Urinary bladder (tissue), 4 donors: ENCODE measurements at places on chromosomes 16 and 17. TPM values are rescaled to one million over a fixed set of nuclear protein-coding genes. Genes with fewer than 3 reads are reported as not detected.

DNA sequence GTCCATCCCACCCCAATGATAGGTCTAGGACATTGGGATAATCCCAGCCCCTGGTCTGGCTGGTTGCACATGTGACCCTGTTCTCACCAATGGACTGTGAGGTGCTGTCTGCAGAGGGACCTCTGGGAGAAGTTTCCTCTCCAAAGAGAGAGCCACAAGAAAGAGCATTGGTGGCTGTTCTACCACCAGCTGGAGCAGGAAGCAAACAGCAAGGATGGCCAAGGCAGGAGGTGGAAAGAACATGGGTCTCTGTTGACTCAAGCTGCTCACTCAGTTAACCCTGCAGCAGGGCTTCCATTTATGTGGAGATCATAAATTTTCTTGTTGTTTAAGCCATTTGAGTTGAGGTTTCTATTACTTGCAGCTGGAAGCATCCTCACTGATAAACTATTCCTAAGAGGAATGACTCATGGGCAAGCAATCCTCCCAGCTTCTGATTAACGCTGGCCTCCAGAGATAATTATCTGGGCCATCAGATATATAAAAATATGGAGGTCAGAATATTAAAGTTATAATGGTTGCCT lies 52.6 kb downstream of the CYB5B start:
- DNase-seq: no peak

DNA sequence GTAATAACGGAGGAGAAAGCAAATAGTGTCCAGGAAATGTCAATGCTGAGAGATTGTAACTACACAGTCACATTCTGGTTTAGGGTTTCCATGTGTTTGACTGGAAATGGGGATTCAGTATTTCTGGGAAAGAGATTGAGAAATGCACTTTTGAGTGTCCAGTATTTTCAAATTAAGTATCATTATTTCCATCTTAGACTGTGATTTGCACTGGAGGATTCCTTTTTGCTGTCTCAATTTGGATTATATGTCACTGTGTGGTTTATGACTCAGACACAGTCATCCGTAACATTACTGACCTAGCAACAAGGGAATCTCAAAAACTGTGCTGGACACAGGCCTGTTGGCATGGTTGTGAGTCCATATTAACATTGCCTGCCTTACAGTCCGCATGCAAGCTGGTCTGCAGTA lies 681.4 kb downstream of the CDH11 start:
- no peak for DNase-seq

- no peak for DNase-seq
Measured at GRCh38 chr16:84003038-84003437, 35.0 kb downstream of the NECAB2 start.

GRCh38 chr17:69643686-69644085 lies 229.2 kb downstream of the MAP2K6 start:
- no peak for DNase-seq

GRCh38 chr16:64380751-64381150 lies 741.1 kb downstream of the CDH11 start:
- no peak for DNase-seq

DNA sequence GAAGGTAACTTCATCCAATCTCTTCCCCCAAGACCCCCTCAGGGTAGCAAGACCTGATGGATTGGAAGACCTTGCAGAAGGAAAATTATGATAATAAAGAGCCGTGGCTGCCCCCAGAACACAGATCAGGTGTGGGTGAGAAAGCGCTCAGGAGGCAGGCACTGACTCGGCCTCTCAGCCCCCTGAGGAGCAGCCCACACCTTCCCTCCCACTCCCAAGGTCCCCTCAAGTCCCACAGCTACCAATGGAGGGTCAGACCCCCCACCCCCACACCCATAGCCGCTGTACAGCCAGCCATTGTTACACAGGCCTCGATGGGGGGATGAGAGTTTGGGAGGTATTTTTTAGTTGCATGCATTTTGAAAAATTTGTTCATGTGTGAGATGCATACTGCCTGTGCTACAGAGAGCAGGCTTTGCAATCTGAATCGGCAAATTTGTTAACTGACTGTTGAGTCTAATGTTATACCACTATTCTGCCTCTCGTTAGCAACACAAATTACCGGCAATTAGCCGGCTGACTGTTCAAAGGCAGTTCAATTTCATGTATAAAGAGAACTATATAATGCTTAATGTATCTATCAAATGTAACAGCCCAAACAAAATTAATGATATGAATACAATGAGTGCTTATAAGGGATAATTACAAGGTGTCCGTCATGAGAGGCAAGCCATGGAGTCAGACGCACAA lies 211.7 kb downstream of the C16orf78 start:
- DNase-seq: no peak

GRCh38 chr17:38454532-38454931 lies 26.3 kb downstream of the ARHGAP23 start:
- DNase-seq: no peak

DNA sequence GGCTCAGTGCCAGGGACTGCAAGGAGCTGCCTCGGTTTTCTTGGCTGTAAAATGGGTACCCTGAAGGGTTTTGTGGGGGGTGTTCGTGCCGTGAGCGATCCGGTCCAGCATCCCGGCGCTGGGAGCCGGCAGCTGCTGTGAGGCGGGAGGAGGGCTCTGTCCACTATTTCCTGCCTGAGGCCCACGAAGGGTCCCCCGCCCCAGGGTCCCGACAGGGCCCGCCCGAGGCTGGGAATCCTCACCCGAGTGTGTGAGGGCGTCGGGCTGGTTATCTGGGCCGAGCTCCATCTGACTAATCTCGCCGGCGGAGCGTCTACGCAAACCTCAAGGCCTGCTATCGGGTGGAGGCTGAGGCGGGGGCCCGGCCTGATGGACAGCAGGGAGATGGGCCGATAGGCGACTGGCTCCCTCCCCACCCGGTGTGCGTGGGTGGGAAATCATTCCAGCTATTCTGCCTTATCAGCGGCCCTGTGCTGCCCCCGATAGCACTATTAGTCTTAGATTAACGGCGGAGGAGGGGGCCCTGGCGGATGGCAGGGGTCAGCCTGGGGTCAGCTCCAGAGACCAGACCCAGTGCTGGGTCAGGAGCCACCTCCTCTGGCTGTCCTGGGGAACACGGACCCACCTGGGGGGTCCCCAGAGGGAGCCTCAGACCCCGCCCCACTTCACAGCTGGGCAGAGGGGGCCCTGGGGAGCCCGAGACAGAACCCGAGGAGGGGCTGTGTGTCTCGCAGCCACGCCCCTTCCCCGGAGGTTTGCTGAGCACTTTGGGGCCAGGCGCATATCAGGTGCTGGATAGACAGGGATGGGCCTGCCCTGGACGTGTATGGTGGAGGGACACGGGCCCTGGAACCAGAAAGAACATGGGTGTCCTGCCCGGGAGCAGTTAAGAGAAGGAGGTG lies 44.7 kb downstream of the ZFPM1 start:
- DNase-seq: peak; percentile 21

DNA sequence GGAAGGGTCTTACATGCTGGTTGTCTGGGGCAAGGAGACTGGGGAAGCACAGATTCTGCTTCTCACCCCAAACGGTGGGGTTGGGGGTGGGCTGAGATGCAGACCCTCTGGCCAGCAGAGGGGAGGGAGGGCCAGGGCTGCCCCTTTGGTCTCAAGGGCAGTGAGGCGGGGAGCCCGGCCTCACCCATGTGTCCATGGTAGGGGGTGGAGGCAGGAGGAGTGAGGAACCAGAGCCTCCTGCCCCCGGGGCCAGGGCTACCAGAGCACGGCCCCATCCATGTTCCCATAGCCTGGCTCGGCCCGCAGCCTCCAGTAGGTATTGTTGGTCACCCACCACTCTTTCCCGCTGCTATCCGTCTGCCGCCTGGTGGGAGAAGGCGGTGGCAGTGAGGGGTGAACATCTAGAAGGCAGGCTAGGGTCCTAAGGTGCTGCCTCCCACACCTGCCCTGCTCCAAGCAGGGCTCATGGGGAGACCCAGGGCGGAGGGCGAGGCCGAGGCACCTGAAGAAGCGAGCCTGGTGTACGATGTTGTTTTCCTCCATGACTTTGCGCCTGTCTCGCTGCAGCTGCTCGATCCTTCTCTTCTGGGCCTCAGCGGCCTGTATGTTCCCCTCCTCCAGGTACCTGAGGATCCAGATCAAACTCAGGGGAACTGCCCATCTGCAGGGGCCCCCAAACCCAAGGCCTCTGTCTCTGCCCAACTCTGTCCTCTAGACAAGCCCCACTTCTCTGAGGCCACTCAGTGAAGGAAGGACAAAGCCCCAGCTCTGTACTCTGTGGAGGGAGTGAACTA lies 13.4 kb downstream of the OSBPL7 start:
- no peak for DNase-seq

DNA sequence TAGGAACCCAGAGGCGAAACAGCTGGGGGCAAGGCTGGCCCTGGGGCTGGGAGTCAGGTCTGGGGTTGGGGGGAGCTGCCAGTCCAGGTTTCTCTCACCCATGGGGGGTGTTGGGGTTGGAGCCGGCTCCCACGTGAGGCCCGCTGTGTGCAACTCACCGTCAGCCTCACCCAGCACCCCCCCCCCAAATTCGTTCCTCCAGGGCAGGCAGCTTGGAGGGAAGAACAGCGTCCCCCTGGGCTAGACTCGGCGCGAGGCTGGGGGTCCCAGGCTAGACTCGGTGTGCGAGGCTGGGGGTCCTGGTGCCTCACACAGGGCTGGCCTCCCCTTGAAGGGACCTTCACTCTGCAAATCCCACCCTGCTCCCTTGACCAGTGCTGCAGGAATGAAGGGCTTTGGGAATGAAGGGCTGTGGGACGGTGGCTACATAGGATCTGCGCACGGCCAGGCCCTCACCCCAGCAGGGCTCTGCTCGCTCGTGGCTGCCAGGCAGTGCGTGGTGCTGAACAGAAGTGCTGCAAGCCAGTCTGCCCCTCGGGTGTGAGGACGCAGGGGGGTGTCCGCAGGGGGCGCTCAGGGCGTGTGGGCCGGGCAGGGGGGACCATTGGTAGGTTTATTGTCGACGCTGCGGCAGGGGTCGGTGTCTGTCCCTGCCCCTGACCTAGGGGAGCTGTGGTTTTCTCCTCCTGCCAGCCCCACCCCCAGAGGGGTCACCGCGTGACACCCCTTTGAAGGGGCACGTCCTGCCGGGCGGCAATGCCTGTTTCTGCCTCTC lies 74.7 kb downstream of the KLHDC4 start:
- no peak for DNase-seq

DNA sequence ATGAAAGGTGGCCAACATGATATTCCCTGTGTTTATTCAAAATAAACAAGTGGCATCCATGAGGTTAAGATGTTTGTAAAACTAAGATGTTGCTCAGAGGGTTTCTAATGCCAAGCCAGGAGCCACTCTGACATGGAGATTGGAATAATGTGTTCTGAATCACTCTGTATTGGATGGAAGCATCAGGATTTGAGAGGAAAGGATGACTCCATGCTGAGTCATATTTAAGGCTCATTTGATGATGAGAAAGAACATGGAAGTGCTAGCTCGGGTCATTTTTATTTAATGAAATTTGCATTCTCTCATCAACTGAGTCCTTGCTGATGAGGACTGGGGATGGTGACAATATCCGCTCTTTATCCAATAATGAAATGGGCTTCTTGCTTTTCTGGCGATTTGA lies 6.2 kb downstream of the VAT1L start:
- DNase-seq: no peak

GRCh38 chr16:68466174-68466573 lies 17.9 kb upstream of the SMPD3 start:
- no peak for DNase-seq

GRCh38 chr16:22946433-22946832 lies 132.5 kb downstream of the HS3ST2 start:
- DNase-seq: no peak

- no peak for DNase-seq
Measured at GRCh38 chr16:52676959-52677358, 130.0 kb upstream of the TOX3 start.

GRCh38 chr17:80501741-80502577 lies 25.6 kb upstream of the NPTX1 start:
- DNase-seq: no peak

DNA sequence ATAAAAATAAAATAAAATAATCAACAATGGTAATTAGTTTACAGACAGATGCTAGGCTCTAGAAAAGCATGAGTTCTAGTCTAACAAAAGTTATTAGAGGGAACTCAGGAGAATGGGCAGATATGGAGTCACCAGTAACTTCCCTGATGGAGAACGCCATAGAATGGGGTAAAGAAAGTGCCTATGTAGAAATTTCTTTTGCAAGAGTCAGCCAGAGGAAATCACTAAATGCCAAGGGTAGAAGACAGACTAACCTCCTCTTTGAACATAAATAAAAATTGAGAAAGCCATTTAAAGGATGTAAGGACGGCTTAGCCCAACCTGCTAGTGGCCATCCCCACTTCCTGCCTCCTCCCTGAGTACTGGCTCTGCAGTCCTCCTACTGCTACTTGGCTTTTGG lies 141.6 kb downstream of the VPS53 start:
- DNase-seq: no peak

DNA sequence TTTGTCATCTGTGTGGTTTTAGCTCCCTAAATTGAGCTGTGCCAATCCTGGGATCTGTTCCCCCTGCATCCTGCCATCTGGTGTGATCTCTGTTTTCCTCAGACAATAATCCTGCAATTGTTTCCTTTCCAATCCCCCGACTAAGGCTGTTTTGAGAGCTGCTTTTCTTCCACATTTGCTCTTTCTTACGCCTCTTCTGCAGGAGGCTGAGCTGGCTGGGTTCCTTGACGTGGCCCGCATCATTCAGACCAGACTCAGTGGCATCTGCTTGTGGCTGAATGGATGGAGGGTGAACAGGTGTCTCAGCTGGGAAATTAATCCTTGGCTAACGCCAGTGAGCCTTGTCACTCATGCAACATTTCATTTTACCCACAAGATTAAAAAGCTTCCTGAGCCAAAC lies 9.8 kb upstream of the MED9 start:
- DNase-seq: no peak

DNA sequence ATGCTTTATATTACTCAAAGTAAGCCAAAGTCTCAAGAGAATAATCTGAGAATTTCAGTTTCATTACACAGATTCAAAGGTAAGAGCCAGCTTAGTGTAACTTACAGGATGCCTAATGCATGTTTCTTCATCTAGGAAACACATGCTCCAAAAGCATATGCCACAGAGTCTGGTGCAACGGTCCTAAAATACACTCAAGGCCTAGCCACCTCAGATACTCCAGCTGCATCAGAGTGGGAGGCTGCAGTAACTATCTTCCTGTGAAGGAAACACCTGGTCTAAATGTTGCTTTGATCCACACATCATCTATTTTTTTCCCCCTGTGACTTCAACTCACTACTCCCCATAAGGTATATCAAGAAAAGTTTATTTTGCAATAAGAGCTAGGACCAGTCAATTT lies 51.6 kb upstream of the CORO6 start:
- DNase-seq: no peak

The GRAP gene
- total RNA-seq: 4.5 TPM

The NQO1 gene
- 12.1 TPM for total RNA-seq

The YBX2 gene
- total RNA-seq: 0.37 TPM

The ALDH3A1 gene
- total RNA-seq: 1.5 TPM

The FOXF1 gene
- 28.9 TPM for total RNA-seq

The OTOA gene
- 0.42 TPM for total RNA-seq

The KRT17 gene
- 33.5 TPM for total RNA-seq

The SLC35B1 gene
- total RNA-seq: 27.0 TPM

The CLDN9 gene
- not detected for total RNA-seq
